HL-60 (cell line): ENCODE measurements at places on chromosomes 5 and 9.

- no peak for DNase-seq
Observed at GRCh38 chr5:95794070-95794516, 28.4 kb downstream of the GLRX start.

DNA sequence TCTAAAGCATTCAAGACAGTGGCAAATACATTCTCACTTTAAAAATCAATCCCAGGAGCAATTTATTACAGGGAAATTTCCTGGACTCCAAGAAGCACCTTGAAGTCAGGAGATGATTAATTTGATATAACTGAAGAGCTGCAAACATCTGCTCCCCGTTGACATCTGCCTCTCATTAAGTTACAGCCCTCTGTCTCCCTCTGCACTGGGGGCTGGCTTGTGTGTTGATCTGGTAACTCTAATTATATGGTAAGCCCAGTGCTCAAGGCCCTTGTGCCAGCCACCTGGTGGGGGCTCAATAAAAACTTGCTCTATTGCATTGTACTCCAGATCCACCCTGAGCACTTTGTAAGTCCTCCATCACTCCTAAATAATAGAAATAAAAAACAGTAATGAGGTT, 131.1 kb upstream of the ZNF462 start:
- no peak for DNase-seq

- DNase-seq: no peak
Observed at GRCh38 chr5:2488593-2488992, 262.9 kb downstream of the IRX2 start.

GRCh38 chr5:137218471-137218870, 280.7 kb downstream of the SPOCK1 start:
- DNase-seq: no peak

DNA sequence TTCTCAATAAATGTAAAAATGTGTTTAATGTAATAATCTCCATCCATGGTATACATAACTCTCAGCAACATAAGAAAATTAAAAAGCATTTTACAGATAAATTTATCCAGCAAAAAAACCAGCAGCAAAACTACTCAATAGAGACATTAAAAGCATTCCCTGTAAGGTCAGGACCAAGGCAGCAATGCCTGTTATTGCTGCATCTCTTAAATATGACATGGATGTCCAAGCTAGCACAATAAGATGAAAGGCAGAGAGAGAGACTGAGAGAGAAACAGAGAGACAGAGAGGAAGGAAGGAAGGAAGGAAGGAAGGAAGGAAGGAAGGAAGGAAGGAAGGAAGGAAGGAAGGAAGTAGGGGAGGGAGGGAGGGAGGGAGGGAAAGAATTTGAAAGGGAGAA, 289.0 kb upstream of the PAPPA start:
- DNase-seq: no peak

- no peak for DNase-seq
Observed at GRCh38 chr9:37752642-37753488, 740 bp upstream of the TRMT10B start.

DNA sequence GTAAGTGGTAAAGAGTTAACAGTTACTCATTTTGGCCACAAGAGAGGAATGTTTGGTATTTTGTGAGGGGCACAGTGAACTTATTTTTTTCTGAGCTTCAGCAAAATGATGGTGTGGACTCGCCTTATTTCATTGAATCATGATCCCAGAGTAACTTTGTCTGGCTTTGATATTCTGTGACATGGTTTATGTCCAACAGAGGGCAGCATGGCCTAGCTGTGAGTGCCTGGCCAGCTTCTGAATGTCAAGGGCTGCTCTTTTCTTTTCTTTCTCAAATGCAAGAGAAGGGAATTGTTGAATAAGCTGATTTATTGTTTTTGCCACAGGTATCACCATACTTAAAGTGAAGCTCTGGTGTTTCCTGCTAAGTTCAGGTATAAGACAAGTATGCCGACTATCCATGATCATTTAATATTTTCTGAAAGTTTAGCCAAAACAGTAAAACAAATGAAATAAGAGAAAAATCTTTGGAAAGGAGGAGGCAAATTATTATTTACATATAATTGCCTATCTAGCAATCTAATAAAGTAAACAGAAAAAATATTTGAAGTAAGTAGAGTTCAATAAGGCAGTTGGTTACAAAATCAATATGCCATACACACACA, 31.7 kb downstream of the MRPL22 start:
- DNase-seq: no peak

- no peak for DNase-seq
Observed at GRCh38 chr9:4832786-4833579, 40.2 kb downstream of the RCL1 start.

GRCh38 chr5:42811591-42812446, at the start of gene SELENOP:
Gene SELENOP (minus strand): TSS chr5:42811892. CDS start chr5:42808353, 3,539 bp downstream.
- DNase-seq: no peak

GRCh38 chr5:43498581-43498980, 14.9 kb upstream of the TMEM267 start:
- no peak for DNase-seq

GRCh38 chr5:74289691-74290090, 350.8 kb downstream of the ENC1 start:
- DNase-seq: no peak

GRCh38 chr5:141797425-141797824, 80.8 kb downstream of the PCDH1 start:
- DNase-seq: no peak

DNA sequence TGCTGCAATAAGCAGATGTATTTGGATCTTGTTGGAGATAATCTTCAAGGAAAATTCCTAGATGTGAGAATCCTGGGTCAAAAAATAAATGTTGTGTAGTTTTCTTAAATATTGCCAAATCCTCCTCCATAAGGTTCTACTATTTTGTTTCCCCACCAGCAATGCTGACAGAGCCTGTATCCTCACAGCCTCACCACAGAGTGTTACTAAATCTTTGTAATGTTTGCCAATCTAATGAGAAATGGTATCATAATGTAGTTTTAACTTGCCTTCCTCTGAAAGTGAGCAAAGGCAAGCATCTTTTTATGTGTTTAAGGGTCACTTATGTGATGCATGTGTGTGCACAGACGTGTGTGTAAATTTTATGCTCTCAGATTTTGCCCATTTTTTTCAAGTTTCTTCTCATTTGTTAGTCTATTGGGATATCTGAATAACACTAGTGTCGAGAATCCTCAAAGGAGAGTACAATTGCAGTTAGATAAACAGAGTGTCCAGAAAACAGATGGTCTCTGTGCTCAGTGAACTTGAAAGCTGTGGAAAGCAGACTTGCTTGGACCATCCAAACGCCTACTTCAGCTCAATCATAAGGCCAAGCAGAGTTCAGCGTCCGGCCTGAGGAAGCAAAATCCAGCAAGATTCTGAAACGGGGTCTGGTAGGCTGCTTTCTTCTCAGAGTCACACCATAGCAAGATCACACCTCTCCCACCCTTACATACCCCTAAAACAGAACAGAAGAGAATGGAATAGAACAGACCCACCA, 35.7 kb upstream of the UGT3A1 start:
- no peak for DNase-seq

- no peak for DNase-seq
Observed at GRCh38 chr5:164098531-164098930, 593.1 kb downstream of the MAT2B start.

DNA sequence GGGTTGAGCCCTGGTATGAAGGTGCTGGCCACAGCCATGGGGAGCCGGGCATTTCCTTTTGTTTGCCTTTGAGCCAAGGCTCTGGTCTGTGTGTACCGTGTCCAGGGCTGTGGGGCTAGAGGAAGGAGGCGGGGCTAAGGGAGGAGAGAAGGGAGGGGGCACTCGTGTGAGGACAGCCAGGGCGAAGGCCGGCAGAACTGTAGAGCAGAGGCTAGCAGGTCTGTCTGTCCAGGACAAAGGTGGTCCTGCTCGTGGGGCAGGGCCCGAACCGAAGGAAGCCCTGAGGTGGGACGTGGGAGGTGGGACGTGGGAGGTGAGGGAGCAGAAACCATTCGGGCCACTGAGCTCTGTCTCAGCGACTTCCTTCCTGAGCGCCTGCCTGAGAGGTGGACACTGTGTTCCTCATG, 41.3 kb upstream of the TESK1 start:
- no peak for DNase-seq
